NCI-H187 (cell line): ENCODE measurements at places on chromosomes 2 and 18.

- no peak for DNase-seq
Measured at GRCh38 chr2:136375017-136375901, 257.3 kb upstream of the CXCR4 start.

- DNase-seq, result no peak
Measured at GRCh38 chr2:208619993-208620392, 213.4 kb downstream of the PTH2R start.

DNA sequence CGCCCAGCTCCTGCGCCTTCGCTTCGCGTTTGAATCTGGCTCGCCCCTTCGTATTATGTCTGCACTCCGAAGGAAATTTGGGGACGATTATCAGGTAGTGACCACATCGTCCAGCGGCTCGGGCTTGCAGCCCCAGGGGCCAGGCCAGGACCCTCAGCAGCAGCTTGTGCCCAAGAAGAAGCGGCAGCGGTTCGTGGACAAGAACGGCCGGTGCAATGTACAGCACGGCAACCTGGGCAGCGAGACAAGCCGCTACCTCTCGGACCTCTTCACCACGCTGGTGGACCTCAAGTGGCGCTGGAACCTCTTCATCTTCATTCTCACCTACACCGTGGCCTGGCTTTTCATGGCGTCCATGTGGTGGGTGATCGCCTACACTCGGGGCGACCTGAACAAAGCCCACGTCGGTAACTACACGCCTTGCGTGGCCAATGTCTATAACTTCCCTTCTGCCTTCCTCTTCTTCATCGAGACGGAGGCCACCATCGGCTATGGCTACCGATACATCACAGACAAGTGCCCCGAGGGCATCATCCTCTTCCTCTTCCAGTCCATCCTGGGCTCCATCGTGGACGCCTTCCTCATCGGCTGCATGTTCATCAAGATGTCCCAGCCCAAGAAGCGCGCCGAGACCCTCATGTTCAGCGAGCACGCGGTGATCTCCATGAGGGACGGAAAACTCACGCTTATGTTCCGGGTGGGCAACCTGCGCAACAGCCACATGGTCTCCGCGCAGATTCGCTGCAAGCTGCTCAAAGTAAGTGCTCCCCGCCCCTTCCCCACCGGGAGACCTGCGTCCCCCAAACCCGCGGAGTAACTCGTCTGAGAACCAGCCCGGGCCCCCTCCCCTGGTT lies 453 bp downstream of the KCNJ3 start:
- no peak for DNase-seq

DNA sequence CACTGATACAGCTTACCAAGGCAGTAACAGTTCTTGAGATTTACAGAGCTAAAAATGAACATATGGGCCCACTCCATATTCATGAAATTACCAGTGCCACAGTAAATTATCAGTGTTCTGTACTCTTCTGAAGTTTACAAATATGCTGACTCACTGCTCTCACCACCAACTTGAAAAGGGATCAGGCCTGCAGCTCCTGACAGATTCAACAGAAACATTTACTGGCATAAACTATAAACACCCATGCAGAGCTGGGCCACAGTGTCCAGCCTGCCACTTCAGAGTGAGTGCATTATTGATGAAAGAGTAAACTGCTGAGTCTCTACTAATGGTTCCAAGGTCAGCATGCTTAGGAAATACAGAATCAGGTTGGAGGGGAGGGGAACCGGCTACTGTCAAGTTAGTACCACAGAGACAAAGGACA lies 83.1 kb downstream of the FARSB start:
- no peak for DNase-seq

DNA sequence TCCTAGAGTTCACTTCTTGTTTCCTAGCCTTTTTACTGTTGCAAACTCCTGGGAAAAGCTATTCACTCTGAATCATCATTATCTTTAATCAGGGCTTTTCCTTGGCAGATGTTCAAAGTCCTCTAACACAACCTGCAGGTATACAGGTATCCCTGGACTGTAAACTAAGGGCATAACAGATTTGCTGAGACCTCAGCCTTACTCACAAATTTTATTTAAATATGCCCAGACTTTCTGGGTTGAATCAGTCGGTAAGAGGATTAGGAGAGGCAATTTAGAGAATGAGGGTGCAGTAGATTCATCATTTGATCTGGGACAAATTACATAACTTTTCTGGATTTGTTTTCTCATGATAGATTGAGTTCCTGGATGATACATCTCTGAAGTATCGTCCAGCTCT lies 217.8 kb upstream of the STON1 start:
- no peak for DNase-seq

GRCh38 chr2:180003073-180003472 lies 4.0 kb downstream of the CWC22 start:
- DNase-seq, result no peak

DNA sequence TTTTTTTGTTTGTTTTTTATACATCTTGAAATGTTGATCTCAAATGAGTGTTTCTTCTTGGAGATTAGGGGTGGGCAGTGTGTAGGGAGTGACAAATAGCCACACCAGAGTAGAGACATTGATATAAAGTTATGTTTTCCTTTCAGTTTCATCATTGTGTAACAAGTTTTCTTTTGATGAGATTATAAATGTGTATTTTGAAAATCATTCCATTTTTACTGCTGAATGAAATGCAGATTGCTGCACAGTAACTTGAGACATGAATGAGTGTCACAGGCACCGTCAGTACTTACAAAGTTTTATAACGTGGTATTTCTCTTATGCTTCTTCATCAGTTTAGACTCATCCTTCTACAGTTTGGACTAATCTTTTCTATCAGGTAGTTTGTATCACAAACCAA lies 370 bp downstream of the MEP1B start:
- no peak for DNase-seq

DNA sequence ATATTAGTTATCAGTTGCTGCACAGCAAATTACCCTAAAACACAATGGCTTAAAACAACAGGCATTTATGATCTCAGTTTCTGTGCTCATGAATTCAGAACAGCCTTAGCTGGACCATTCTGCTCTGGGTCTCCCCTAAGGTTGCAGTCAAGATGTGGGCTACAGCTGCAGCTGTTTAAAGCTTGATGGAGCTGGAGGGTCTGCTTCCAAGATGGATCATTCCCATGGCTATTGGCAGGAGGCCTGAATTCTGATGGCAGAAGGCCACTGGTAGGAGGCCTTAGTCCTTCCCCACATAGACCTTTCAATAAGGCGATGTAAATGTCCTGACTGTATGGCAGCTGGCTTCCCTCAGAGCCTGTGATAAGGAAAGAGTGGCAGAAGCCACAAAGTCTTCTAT lies 118.6 kb upstream of the SERPINE2 start:
- DNase-seq, result no peak

DNA sequence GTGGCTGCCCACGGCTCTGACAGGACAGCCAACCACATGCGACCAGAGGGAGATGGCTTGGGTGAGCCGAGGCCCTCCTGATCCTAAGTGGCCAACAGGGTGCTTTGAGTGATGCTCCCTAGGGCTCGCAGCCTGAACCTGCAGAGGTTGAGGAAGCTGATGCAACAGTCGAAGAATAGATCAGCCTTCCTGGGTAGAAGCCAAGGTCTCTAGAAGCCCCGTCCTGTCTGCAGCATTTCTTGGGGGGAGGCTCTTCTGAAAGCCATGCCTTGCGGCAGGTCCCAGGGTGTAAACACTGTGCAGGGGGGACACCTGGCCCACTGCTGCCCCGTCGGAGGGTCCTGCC lies 136.4 kb downstream of the HDAC4 start:
- no peak for DNase-seq

GRCh38 chr18:26448714-26449159 lies 99.6 kb downstream of the KCTD1 start:
- DNase-seq, result no peak

- no peak for DNase-seq
Measured at GRCh38 chr2:139083121-139083520, 302.9 kb upstream of the NXPH2 start.

DNA sequence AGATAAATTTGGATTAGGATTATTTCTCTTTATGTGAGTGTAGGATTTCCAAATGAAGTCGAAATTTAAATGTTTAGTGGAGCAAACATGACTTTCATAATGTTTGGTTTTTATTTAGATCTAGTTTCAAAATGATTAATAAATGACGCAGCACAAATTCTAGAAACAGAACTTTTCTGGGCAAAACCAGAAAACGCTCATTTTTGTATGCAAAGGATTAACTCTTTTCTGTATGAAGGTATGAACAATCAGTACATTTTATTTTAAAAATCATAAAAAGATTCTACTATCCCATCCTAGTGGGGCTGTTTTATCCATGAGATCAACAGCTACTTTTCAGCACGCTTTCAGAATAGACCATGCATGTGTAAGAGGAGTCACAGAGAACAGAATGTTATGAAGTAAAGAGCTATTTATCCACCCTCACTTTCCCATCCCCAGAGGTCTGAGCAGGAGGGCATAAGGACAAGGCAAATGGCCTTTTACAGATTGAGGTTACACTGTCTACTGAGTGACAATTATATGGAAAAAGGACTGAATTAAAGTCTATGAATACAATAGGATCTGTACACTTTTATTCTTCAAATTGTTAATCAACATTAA lies 270.8 kb downstream of the ZEB2 start:
- no peak for DNase-seq

- no peak for DNase-seq
Measured at GRCh38 chr18:74113711-74114110, 33.9 kb downstream of the FBXO15 start.

DNA sequence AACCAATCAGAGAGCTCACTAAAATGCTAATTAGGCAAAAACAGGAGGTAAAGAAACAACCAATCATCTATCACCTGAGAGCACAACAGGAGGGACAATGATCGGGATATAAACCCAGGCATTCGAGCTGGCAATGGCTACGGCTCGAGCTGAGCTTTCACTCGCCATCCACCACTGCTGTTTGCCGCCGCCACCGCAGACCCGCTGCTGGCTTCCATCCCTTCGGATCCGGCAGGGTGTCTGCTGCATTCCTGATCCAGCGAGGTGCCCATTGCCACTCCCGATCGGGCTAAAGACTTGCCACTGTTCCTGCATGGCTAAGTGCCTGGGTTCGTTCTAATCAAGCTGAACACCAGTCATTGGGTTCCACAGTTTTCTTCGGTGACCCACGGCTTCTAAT lies 236.7 kb upstream of the DLGAP1 start:
- DNase-seq, result no peak

DNA sequence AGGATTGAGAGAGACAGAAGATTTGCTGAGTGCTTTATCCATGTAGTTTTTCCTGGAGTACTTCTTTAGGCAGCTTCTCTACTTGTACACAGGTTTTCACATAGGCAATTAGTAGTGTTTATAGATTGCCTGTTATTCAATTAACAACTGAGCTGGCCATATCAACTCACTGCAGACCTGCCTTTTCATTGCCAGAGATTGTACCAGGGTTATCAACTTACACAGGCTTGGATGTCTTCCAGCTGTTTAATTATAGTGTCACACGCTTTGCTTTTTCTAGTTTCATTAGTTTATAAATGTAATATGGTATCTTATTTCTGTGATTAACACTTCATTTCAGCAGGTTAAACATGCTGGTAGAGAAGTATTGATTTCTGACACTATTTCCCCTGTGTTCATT lies 125.9 kb downstream of the GPD2 start:
- DNase-seq, result no peak

DNA sequence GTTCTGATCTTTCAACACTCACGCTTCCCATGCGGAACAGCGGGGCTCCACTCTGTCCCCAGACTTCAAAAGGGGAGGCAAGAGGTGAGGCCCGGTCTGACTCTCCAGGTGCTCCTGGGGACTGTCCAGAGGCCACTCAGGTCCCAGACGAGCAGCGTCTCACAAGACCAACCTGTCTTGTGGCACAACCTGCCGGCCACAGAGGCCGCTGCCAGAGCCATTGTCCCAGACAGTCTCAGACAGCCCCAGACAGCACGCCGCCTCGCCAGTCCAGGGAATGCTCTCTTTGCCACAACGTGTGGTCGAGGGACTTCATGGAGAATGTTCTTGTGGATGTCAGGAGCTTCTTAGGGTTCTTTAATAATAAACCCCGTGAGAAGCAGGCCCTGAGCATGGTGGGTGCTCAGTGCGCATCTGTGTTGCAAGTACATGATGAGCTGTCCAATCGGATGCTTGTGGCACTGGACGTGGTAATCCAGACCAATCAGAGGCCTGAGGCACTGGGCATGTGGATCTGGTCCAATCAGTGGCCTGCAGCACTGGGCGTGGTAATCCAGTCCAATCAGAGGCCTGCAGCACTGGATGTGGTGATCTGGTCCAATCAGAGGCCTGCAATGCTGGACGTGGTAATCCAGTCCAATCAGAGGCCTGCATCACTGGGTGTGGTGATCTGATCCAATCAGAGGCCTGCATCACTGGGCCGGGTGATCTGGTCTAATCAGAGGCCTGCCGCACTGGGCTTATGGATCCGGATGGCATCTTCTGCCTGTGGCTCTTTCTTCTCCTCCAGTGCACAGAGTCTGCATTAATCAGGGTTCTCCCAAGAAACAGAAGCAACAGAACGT lies 76.4 kb downstream of the TMEM18 start:
- DNase-seq, result no peak

DNA sequence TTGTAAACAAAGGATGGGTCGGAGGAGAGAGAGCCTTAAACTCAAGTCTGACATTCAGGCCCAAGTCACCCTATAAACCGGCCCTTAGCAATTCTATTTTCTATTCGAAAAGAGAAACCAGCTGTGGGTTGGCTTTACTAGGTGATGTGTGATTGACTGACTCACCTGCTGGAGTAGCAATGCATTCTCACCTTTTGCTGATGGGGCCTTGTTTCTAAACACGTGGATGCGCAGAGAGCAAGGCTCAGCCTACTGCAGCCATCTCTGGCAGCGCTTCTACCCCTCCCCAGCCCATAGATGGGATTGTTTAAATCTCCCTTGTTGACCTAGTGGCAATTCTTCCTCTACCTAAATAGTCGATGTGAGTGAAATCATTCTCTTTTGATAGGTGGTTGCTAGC lies 138.5 kb downstream of the MEIS1 start:
- no peak for DNase-seq

- no peak for DNase-seq
Measured at GRCh38 chr2:208820014-208820688, 413.6 kb downstream of the PTH2R start.

- DNase-seq, result no peak
Measured at GRCh38 chr2:147488472-147488871, 356.4 kb upstream of the ACVR2A start.

DNA sequence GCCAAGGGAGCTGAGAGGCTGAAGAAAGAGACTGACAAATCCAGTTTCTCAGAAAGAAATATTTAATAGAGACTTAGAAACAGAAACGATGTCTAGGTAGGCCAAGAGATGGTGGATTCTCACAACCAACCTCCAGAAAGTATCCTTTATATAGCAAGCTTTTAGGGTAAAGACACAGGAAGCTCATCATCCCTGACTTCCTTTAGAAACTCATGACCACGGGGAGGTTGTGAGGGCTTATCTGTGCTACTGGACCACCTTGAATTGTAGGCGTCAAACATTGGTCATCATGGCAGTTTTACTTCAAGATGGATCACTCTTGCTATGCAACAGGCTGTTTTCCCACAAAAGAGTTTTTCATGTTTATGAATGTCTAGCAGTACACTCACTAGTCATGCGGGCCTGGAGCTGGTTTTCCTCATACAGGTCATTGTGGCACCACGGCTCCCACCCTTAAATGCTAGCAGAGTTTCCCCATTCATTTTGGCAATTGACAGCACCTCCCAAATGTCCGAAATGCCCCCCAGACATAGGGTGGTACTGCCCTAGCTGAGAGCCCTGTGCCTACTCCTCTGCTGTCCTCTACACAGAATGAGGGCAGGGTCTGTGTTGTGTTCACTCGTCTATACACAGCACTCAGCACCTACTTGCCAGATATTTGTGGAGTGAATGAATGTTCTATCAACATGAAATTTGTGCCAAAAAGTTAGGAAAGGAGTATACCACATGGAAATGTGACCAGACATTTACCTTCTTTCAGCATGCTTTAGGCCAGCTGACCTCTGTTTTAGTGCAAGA lies 89.0 kb downstream of the TMEM247 start:
- DNase-seq, result no peak
